HT1080 (cell line): ENCODE measurements at places on chromosomes 2 and 18. TPM values are rescaled to one million over a fixed set of nuclear protein-coding genes. Genes with fewer than 3 reads are reported as not detected.

Gene PLEKHH2
- total RNA-seq, result 0.29 and 0.40 TPM in 2 replicates

Gene CFC1
- total RNA-seq, result not detected in 2 replicates

Gene TSHZ1
- total RNA-seq, result 9.4 and 11.8 TPM in 2 replicates

Gene COLEC11
- 0.72 and 2.2 TPM in 2 replicates for total RNA-seq

Gene SIX3
- total RNA-seq, result not detected in 2 replicates

Gene RGPD3
- 0.03 TPM in 2 replicates for total RNA-seq

Gene MGAT4A
- total RNA-seq, result 5.0 and 5.6 TPM in 2 replicates

Gene CRYGD
- not detected in 2 replicates for total RNA-seq

Gene TCF7L1
- 0.10 and 0.16 TPM in 2 replicates for total RNA-seq
